Stimulated activated CD8-positive, alpha-beta memory T cell treated with anti-CD3 and anti-CD28 coated beads, Interleukin-2, amount 100 ng/mL, for 1 hour (primary cell): ENCODE measurements at places on chromosomes 12 and 14.

GRCh38 chr14:77843195-77843594 lies 43.3 kb downstream of the ADCK1 start:
- DNase-seq = no peak

GRCh38 chr12:5230156-5230555 lies 186.5 kb downstream of the KCNA5 start:
- no peak for DNase-seq

DNA sequence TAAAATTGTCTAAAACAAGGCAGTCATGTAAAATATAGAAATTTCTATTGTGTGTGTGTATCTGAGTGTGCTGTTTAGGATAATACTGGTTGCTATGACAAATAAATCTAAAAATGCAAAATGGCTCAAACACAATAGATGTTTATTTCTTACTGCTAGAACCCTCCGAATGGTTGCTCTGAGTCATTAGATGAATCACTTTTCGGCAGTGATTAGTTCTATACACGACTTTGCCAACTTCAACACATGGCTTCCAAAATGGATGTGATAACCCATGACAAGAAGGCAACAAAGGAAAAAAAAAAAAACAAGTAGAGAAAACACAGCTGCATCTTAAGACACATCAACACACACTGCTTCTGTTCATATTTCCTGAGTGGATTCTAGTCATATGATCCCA lies 729.2 kb downstream of the AACS start:
- DNase-seq = no peak

- no peak for DNase-seq
Measured at GRCh38 chr14:22623047-22623446, 21.1 kb downstream of the OR6J1 start.

- DNase-seq = no peak
Measured at GRCh38 chr12:111111681-111112080, 191.3 kb upstream of the MYL2 start.

DNA sequence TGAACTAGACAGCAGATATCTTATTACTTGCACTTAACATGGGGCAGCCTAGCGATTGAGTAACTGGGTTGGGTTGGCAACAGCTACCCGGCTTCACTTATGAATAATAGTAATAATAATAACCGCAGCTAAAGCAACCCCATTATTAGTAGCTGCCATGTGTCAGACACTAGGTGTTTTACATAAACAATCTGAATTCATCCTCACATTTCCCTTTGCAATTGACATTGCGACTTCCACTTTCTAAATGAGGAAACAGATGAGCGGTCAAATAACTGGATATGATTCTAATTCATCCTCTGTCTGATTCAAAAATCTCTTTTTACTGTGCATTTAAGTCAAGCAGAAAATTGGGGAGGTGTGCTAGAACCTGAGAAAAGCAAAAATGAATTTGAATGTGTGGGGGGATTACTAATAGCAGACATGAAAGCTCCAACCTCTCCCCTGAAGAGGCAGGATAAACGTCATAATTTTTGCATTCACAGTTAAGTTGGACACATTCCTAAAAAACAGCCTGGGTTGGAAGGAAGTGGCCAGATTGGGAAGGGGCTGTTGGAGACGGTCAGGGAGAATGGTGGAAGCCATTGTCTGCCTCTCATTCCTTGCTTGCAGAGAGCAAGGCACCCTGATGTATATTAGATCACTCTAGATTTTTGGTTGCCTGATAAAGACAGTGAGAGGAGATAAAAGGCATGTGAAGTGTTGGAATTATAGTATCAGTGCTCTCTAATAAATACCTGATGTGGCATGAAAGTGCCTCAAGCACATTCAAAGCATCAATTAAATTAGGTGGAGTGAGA lies 13.1 kb downstream of the EMP1 start:
- no peak for DNase-seq

GRCh38 chr14:32925439-32925838 lies 13.2 kb upstream of the NPAS3 start:
- no peak for DNase-seq

DNA sequence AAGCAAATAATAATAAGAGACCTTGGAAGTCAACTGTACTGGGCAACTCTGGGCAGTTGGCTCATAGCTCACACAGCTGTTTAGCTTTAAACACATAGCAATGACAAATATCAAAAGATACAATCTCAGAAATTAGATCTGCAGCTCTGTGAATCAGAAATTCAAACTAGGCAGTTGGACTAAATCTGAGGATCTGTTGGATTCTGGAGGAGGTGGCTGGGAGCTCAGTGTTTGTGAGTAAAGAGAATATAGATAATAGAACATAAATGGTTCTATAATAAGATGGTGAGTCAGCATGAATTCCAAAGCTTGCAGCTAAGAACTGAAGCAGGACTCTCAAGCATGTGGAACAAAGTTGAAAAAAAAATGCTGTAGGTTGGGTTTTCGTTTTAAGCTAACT lies 1949.4 kb upstream of the SEL1L start:
- DNase-seq = no peak
